Activated CD4-positive, alpha-beta T cell treated with anti-CD3 and anti-CD28 coated beads, Interleukin-2, amount 50 U/mL, for 4 hours (primary cell): ENCODE measurements at places on chromosomes 7 and 10.

DNA sequence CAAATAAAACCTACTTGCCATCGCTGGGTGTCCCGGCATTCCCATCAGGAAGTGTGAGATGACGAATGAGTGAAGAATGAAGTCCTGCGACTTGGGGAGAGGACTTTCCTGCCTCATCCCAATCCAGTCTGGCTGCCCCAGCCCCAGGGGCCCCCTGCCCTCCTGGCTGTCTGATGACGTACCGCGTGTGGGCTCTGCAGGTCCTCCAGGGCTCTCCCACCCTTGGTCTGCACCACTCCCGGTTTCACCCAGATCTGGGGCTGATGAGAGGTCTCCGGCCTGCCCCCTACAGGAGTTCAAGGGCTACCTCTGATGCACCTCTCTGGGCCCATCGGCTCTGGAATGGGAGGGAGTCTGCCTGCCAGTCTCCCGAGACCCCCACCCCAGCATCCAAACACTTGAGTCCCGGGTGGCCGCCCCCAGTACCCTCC lies 9.8 kb downstream of the ATP6V1F start:
- DNase-seq = no peak

DNA sequence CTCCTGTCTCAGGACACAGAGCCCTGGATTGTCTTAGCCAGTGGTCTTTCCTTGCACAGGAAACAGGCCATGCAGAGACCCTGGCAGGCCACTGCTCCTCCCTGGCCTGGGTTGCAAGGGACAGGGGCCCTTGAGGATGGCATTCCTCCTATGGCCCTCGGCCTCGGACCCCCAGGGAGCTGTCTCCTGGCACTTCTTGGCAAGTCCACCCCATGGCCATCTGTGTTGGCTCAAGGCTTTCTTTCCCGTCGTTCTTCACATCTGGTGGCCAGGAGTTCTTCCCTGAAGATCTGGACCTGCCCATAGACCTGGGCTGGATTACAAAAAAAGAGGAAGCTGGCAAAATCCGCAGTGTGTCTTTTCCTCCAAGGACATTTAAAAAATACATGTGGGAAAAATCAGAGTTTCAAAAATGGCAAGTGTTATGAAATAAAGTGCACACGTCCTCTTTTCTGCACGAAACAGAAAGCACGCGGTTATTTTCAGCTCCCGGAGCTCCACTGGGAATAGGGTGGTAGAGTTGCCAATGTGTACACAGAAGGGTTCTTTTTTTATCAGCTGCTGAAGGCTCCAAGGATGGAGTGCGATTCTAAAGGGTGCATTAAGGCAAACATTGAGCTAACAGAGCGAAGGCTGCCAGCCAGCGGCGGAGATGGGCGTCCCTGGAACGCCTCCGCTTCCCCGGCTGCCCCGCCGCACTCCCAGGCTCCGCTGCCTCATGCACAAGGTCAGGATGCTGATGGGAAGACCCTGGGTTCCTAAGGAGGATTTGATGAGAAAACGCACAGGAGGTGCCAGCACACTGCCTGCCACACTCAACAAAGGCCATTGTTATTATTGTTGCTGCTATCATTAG lies 62.8 kb upstream of the FAM20C start:
- DNase-seq = no peak

DNA sequence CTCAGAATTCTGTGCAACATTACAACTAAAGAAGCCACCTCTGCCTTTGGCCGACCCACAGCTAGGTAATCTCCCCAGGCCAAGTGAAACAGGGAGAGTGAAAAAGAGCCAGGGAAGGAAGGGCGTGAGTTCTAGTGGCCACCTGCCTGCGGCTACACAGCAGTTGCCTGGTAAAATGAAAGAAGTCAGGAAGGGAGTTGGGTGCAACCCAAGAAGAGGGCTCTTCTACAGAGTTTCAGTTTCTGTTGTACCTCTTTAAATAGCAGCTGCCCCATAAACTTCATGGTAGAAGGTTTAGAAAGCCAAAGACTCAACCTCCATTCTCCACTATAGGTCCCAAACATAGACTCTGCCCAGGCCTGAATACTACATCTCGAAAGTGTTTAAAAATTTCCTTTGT lies 76.2 kb upstream of the TMEM168 start:
- no peak for DNase-seq

DNA sequence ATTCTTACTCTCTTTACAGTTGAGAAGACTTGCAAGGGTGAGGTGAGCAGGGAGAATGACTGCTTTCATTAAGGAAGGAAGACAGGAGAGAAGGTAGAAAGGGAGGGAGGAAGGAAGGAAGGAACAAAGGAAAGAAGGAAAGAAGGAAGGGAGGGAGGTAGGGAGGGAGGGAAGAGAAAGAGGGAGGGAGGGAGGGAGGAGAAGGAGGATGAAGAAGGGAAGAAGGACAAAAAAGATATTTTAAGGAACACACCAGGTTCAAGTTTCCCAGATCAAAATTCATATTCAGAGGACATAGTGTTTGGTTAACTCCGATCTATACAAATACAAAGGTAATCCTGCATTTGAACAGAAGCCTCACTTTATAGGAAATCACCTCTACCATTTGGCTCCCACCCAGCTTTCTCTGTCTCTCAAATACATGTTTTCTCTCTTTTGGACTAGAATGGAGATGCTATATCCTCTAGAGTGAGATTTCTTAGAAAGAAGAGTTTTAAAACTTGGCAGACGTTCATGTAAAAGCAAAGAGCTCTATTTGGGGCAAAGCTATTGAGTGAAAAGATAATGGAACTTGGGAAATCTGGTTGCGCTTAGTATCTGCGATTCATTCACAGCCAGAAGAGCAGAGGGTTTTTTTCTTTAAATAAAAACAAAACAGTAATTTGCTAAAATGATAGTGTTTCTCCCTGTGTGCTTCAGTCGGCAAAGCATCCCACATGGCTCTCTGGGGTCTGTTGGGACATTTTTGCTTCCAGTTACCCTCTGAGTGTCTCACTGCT lies 261.9 kb upstream of the LYZL1 start:
- no peak for DNase-seq

DNA sequence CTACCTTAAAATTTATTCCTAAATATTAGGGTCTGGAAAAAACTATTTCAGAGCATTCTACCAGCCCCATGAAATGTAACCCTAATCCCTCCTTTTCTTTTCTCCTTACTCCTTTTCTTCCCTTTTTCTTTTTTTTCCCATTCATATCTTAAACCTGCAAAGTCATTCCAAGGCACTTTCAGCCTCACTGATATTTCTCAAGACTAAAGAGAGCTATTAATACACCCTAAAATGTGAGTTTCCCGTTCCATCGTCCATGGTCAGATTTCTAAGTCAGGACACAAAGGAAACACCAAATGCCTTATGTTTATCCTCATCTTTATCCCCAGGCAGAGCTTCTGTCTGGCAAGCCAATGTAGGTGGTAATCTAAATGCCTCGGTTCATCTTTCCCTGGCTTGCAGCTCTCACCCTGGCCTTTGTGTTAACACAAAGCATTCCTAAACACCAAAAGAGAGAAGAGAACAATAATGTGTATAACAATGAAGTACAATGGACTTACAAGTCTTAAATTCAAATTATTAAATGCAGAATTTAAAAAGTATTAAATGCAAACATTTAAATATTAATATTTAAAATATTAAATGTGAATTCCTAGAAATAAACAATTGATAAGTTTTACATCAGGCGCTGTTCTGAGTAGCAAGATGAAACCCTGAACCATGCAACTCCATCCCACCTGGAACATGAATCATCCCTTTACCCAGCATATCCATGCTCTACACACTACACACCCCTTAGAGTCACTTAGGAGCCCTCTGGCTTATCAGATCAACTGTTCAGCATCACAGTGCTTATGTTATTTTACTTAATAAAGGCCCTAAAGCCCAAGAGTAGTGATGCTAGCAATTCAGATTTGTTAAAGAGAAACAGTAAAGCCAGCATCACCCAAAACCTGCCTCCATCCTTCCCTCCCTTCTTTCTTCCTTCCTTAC lies 26.8 kb downstream of the MICU1 start:
- no peak for DNase-seq
